T-helper 17 cell (primary cell): ENCODE measurements at places on chromosomes 12 and 14.

DNA sequence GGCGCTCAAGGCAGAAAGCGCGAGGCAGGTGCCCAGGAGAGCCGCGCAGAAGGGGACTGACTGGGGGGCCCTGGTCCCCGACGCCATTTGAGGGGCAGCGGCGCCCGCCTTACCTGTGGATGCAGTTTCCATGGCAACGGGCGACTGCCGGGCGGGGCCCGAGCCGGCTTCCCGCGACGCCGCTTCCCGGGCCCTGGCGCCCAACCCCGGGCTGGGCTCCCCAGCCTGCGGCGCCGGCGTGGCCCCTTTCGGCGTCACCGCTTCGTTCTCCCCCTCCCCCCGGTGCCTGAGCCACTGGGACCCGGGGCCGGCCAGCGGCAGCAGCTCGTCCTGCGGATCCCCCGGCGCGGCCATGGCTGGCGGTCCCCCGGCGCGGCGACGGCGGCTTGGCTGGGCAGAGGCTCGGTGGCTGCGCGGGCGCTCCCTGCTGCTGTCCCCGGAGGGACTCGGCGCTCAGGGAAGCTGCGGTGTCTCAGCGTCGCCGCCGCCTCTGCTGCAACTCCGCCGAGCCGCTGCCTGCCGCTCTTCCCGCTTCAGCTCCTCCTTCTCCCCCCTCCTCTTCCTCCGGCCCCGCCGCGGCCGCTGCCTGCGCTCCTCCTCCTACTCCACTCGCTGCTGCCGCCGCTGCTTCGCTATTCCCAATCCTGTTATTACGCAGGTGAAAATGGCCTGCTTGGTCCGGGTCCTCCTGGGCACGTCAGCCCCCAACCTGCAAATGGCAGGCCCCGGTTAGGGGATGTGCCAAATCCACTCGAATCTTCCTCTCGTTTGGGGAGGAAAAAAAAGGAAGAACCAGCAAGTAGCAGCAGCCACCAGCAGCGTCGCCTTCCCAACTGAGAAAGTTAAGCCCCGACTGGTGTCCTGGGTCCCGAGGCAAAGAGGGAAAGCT is at the start of gene RTN1:
RTN1 (minus strand) TSS at position 500 of the 889 bp plus-strand sequence; CDS start at position 354, 146 bp downstream.
- peaks cover 10% of the 10 kb centered on the region for H3K4me1 ChIP-seq
- H3K27ac ChIP-seq, result no peak within 1 kb of the TSS
- no peak for DNase-seq
- peaks cover 54% of the 10 kb centered on the region for H3K27me3 ChIP-seq

DNA sequence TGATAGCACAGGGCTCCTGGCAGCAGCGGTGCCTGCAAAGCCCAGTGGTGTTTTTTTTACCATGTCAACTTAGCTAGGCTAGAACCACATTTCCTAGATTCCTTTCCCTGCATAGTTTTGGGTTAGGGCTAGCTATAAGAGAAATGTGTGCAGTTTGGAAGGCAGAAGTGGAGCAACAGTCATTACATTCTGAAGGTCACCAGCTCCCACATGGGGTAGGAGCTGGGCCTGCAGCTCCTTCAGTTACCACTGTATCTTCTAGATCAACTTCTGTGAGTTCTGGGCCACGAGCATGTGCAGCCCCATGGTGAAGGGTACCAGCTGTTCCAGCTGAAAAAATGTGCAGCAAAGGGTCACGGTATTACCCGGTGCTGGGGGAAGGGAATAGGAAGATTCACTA is 2.3 kb upstream of the SLC25A3 start:
- no peaks in the 10 kb centered on the region for H3K27me3 ChIP-seq
- peaks cover 2% of the 10 kb centered on the region for H3K36me3 ChIP-seq
- H3K4me3 ChIP-seq, result peak overlapping the region; percentile 66
- DNase-seq, result no peak

- H3K4me1 ChIP-seq, result no peaks in the 10 kb centered on the region
- no peak for DNase-seq
- no peak overlapping the region for H3K4me3 ChIP-seq
Measured at GRCh38 chr14:86896701-86897100, 1096.3 kb downstream of the GALC start.

DNA sequence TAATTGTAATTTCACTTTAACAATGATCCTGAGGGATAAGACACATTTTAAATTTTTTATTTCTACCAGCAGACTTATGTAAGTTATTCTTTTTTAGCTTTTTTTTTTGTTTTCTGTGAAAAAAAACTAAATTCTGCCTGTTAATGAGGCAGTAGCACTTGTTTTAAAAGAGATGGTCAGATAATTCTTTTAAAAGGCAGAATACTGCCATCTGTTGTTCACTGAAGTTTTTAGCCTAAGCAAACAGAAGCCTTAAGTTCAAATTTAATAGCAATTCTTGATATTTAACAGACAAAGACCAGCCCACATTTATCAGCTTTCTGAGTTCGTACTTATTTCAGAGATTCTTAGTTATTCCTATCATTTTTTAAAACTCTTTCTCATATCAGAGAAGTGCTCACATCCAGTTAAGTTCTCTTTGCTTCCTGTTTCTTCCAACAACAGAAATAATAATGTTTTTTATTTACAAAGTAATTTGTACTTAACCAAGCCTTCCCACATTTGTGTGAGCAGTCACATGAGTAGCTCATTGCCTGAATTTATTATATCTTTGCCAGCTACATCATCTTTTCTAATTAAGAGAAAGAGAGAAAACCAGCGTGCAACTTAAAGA is 93.4 kb upstream of the SLCO1C1 start:
- H3K4me1 ChIP-seq, result no peaks in the 10 kb centered on the region
- DNase-seq, result no peak
- no peaks in the 10 kb centered on the region for H3K36me3 ChIP-seq
- peaks cover 6% of the 10 kb centered on the region for H3K27me3 ChIP-seq
- no peak overlapping the region for H3K4me3 ChIP-seq
- no peak overlapping the region for H3K27ac ChIP-seq

DNA sequence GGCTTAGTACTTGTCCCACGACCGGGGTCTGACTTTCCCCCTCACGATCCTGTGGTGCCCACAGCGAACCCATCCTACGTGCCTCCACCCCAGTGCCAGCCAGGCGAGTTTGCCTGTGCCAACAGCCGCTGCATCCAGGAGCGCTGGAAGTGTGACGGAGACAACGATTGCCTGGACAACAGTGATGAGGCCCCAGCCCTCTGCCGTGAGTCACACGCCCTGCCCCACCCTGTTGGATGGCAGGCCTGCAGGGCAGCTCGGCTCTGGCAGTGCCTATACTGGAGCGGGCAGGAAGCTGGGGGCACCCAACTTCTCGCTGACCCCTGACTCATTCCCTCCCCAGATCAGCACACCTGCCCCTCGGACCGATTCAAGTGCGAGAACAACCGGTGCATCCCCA is 18.3 kb upstream of the LRP1-AS start:
- no peak overlapping the region for H3K27ac ChIP-seq
- H3K27me3 ChIP-seq, result peaks cover 12% of the 10 kb centered on the region

DNA sequence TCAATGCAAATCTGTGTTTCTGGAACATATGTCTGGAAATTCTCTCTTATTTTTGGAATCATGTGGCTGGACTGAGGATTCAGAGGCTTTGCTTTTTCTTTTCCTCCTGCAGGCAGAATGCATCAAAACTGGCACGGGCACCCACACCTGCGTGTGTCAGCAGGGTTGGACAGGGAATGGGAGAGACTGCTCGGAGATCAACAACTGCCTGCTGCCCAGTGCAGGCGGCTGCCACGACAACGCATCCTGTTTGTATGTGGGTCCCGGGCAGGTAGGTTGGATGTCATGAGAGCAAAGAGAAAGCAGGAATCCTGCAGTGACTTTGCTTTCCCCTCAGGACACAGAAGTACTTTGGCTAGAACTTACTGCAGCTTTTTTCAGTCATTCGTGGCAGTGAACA is 90.3 kb downstream of the STAB2 start:
- peaks cover 2% of the 10 kb centered on the region for H3K4me1 ChIP-seq
- no peak overlapping the region for H3K27ac ChIP-seq
- no peaks in the 10 kb centered on the region for H3K36me3 ChIP-seq
- DNase-seq, result no peak
